ENCODE measurements at places on chromosomes 13 and 19. TPM values are rescaled to one million over a fixed set of nuclear protein-coding genes. Genes with fewer than 3 reads are reported as not detected.

GRCh38 chr19:55406091-55406825 is 1.3 kb downstream of the UBE2S start:
- DNase-seq = no peak

GRCh38 chr19:16385296-16385695 is 60.7 kb downstream of the KLF2 start:
- no peak for DNase-seq

DNA sequence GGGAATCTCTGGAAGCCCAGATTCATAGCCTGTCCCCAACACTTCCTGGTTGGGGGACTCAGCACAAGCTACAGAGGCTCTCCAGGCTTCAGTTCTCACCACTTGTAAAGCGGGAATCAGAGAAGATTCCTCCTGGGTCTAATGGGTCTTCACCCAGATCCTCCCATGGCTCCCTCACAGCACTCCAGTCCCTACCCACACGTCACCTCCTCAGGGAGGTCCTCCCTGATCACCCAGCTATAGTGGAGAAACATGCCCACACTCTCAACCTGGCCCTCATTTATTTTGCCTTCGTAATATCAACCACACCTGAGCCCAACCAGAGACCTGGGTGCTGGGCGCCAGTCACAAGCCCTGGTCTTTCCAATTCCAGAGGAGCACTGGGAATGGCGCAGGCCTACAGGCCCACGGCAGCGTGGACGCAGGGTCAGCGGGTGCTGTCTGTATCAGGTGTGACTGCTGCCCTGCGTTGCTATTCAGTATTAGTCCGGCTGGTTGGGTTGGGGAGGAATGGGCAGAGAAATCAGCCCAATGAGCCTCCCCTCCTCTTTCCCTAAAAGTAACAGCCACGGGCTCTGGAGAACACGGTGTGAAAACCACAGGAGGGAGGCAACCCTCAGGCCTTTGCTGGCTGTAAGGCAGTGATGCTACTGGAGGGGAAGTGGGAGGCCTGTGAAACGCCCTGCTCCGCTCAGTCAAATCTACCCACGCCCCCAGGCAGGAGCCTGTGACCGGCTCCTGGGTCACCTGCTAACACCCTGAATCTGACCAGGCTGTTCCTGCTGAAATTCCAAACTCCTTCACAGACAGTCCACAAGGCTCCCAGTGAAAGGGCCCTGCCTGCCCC is 5.2 kb downstream of the AKT2 start:
- no peak for DNase-seq

The PTGIR gene
- polyA plus RNA-seq = 8.4 TPM

GRCh38 chr13:45807520-45808099 is 43.9 kb downstream of the SIAH3 start:
- peak; percentile 8 for DNase-seq

GRCh38 chr19:42293540-42293939 is 8.4 kb upstream of the PRR19 start:
- DNase-seq = no peak

The PSG6 gene
- polyA plus RNA-seq = not detected

DNA sequence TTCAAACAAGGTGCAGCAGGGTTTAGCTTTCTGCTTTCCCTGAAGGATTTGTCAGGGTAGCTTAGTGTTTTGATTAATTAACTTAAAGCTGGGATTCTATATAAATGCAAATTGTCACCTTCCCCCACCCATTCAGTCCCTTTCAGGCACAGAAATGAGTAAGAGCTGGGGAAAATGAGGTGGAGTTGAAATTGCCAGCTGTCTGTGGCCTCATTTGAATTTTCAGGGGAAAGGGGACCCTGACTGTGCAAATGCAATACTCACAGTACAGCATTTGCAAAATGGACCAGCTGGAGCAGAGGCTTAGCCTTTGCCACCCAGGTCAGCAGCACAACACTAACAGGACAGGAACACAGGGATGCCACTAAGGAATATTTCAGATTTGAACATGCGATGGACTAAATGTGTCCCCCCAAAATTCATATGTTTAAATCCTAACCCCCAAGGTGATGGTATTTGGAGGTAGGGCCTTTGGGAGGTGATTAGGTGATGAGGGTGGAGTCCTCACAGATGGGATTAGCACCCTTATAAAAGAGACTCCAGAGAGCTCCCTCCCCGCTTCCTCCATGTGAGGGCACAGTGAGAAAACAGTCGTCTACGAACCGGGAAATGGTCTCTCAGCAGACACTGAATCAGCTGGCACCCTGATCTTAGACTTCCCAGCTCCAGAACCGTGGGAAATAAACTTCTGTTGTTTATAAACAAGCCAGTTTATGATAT is 59.5 kb upstream of the CYSLTR2 start:
- DNase-seq = no peak

The ACP7 gene
- polyA plus RNA-seq = not detected

GRCh38 chr13:23344931-23345595 is 88.4 kb downstream of the SACS start:
- DNase-seq = no peak

- DNase-seq = no peak
These were observed 18.1 kb downstream of the RNASEH2B start for GRCh38 chr13:50927701-50928100.

DNA sequence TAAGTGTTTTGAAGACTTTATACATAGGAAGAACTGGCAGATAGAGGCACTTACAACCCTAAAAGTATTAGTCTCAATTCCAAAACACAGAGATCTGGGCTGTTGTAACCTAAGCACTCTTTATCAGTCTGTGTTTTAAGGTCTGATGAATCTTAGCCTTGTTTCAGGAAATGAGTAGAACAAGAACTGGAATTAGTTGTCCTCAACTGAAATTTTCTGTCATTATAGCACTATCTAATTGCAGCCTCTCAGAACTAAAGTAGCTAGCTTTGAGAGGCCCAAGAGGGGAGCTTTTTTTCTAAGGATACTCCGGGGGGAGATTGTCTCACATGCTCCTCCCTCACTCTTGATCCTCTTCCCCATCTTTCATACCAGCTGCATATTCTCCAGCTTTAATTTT is 13.1 kb downstream of the HNRNPM start:
- DNase-seq = no peak

DNA sequence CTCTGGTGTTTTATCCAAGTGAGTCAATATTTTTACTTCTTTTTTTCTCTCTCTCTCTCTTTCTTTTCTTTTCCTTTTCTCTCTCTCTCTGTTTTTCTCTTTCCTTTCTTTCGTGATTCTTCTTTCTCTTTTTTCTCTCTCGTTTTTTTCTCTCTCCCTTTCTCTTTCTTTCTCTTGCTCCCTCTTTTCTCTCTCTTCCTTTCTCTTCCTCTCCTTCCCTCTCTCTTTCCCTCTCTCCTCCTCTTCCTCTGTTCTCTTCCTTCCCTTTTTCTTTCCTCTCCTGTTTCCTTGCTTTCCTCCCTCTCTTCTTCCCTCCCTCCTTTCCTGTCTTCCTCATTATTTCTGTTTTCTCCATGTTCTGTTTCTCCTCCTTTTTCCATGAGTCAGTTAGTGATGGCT is 641.5 kb downstream of the FGF9 start:
- DNase-seq = no peak

GRCh38 chr19:29851769-29852521 is 40.2 kb downstream of the CCNE1 start:
- peak; percentile 49 for DNase-seq

DNA sequence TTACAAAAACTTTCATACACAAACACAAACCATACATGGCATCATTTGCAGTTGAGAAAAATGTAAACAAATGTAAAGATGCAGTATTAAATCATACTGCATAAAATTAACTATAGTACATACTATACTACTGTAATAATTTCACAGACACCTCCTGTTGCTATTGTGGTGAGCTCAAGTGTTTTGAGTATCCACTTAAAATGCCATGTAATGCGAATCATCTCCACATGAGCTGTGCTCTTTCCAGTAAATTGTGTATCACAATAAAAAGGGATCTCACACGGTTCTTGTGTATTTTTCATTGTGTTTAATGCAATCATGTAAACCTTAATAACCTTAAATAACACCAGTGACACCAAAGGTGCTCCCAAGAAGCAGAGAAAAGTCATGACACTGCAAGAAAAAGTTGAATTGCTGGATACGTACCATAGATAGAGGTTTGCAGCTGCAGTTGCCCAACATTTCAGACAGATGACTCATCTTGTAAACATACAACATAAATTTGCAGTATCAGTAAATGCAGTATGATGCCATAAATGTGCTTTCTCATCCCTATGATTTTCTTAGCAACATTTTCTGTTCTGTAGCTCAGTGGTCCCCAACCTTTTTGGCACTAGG is 166.6 kb downstream of the RAP2A start:
- no peak for DNase-seq

DNA sequence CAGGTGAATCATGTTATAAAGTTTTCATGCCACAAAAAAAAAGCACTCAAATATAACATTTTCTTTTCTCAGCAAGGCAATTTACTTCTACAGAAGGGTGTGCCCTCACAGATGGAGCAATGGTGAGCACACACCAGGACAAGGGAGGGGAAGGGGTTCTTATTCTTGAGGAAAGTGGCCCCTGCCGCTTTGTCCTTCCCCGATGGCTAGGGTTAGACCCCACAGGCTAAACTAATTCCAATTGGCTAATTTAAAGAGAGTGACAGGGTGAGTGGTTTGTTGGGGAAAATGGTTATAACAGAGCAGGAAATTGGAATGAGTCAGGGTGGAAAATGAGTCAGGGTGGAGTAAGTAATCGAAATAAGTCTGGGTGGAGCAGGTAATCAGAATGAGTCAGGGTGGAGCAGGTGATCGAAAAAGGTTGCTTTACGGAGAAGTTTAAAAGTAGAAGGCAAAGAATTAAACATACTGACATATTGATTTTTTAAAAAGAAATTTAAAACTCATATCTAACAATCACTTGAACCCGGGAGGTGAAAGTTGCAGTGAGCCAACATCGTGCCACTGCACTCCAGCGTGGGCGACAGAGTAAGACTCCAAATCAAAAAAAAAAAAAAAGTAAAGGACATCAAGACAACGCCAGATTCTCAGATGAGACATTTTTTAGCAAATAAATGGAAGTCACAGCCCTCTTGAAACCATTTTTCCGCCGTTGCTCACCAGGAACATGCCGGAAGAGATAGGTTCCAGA is 813 bp downstream of the ZNF562 start:
- DNase-seq = peak; percentile 1

DNA sequence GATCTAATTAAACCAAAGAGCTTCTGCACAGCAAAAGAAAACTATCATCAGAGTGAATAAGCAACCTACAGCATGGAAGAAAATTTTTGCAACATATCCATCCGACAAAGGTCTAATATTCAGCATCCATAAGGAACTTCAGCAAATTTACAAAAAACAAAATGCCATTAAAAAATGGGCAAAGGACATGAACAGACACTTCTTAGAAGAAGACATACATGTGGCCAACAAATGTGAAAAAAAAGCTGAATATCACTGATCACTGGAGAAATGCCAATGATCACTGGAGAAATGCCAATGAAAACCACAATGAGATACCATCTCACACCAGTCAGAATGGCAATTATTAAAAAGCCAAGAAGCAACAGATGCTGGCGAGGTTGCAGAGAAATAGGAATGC is 32.5 kb downstream of the ZNF582 start:
- no peak for DNase-seq

The SBK3 gene
- not detected for polyA plus RNA-seq

- no peak for DNase-seq
These were observed 227.0 kb upstream of the SLITRK5 start for GRCh38 chr13:87444135-87444534.

DNA sequence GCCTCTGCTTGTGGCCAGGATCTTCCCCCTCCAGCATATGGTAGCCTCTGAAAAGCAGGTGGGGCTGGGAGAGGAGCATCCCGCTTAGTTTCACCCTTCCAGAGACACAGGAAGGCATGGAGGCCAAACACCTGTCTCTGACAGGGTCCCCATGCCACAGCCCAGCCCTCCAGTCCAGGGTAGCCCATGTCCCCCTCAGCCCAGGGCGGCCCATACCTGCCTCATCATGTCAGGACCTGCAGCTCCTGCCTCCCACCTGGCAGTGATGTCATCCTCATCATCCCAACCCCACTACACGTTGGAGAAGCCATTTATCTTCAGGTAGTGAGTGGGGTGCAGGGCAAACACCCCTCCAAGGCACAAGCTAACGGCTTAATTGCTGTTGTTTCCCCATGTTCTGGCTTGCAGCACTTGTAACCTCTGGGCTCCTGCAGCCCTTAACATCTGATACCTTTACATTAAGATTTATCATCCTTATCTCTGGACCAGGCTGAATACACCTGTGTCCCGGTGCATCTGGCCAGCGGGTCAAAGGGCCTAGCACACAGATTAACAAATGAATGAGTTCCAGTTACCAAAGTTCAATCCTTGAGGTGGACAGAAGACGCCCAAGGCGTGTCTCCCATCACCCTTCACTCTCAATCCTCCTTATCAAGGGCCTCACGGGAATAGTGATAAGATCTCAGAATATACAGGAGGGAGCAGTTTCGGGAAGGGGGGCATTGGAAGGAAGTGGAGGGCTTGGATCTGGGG is 22.2 kb downstream of the ZNF175 start:
- DNase-seq = no peak

GRCh38 chr13:76610819-76611415 is 275.3 kb downstream of the KCTD12 start:
- DNase-seq = no peak

The ATP8A2 gene
- polyA plus RNA-seq = not detected

The ZNF534 gene
- 0.79 TPM for polyA plus RNA-seq

DNA sequence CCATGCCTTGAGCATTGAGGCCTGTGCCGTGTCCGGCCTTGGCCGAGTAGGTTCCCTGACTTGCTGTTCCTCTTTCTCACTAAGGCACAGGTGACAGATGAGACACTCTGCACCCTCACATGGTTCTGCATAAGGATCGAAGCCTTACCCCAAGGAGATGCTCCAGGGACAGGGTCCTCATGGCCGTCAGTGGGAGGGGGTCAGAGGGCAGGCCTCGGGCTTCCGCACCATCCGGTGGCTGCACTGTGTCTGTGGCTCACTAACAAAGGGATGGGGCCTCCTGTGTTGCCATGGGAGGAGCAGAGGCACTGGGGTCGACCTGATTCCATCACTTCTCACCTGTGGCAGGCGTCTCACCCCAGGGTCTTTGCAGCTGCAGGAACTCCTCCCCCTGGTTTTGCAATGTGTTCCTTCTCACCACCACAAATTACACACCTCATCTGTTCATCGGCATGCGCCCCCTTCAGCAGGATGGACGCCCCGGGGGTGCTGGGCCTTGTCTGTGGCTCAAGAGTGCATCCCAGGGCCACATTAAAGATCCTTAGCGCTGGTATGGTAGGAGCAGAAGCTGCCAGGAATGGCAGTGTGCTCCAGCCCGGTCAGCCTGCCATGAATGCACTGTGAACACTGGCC is 113.3 kb upstream of the SOX1 start:
- no peak for DNase-seq

DNA sequence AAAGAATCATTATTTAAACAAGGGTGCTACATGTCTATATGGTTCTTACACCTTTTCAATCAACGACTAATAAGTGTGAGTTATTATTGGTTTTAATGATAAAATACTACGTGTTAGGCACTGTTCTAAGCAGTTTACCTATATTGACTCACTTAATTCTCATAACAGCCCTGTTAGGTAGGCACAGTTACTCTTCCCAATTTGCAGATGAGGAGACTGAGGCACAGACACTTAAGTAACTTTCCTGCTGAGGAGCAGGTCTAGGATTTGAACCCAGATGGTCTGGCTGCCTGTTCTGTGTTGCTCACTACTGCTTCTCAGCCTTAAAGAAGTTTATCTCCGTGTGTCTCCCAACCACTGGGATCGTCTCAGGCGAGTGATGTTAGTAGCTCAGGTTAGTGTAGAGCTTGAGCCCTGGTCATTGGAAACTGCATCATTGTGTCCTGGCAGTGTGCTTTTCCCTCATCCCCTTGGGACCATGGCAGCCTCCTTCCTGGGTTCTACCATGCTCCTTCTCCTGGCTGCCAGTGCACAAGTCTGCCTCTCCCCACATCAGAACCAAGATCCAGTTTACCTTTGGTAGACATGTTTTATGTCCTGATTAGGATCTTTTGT is 10.9 kb downstream of the UBAC2 start:
- DNase-seq = no peak

- DNase-seq = no peak
These were observed 2.1 kb downstream of the ZIC5 start for GRCh38 chr13:99969453-99969918.

Measured in GM12878 (cell line).